Caudate nucleus (tissue), 63 donors: ENCODE measurements at places on chromosomes 5 and 9.
A peak's percentile ranks its signal among the peaks of the same experiment; 100 is the strongest.

DNA sequence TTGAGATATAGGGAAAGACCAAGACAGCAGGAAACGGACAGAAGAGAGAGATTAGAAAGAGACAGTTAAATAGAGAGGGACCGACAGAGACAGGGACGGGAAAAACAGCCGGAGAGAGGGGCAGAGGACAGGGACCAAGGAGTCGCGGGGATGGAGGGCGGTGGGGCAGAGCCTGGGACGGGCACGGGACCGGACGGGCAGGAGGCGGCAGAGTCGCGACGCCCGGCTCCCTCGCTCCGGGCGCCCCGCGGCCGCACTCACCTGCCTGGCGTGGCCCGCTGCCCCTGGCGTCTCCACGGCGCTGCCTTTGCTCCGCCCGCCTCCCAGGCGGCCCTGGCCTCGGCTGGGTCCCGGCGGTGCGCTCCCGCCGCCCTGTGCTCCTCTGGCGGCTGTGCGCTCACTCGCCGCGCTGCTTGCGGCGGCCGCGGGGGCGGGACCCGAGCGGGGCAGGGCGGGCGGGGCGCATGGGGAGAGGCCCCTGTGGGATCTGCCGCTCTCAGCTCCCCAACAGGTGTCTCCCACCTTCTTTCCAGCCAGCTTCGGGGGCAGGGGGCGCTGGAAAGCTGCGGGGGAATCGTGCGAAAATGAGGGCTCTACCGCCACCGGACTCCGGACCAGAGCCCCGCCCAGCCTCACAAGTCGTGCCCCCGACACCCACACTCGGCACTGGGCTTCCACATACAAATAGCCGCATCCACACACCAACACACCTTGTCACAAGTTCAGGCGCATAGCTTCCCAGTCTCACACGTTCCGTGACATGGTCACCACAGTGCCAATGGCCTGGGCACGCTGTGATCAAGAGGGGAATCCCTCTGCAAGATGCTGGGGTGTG is at the start of gene ARID3C:
Gene ARID3C, minus strand, starts transcription at position 411 of the 835 bp plus-strand sequence. CDS start 1,052 bp downstream, outside the sequence.
- DNase-seq = no peak

- no peak for DNase-seq
These were observed 93.3 kb downstream of the RAPGEF6 start for GRCh38 chr5:131541762-131542161.

GRCh38 chr9:115391168-115391825 is 273.3 kb upstream of the TNC start:
- DNase-seq = no peak

- no peak for DNase-seq
These were observed 43.6 kb downstream of the ROPN1L start for GRCh38 chr5:10485142-10485795.

GRCh38 chr5:58974083-58974482 is 391.2 kb downstream of the RAB3C start:
- DNase-seq = no peak

DNA sequence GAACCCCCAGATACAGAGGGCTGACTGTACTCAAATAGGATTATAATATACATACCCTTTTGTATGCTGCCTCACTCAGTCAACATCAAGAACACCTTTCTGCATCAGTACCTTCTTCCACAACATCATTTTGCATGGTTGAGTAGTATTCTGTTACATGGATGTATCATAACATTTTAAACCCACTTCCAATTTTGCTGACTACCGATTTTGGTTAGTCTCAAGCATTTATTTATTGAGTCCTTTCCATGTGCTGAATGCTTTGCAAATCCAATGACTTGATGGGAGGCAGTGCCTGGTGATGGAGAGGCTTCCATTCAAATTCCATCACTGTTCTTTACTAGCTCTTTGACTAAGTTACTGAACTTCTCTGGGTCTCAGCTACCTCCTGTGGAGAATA is 182.0 kb upstream of the KLF4 start:
- no peak for DNase-seq

- no peak for DNase-seq
These were observed 215.5 kb upstream of the RORB start for GRCh38 chr9:74281674-74282073.

- DNase-seq = no peak
These were observed 82.5 kb downstream of the UHRF2 start for GRCh38 chr9:6495466-6495865.

DNA sequence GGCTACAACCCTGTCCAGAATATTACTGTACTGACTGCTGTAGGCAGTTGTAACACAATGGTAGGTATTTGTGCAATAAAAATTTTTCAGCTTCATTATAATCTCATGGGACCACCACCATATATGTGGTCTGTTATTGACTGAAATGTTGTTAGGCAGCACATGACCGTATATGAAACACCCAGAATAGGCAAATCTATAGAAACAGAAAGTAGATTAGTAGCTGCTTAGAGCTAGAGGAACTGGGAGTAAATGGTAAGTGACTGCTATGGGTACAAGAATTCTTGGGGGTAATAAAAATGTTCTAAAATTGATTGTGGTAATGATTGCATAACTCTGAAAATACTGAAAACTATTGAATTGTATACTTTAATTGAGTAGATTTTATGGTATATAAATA is 185.7 kb downstream of the ESM1 start:
- no peak for DNase-seq

DNA sequence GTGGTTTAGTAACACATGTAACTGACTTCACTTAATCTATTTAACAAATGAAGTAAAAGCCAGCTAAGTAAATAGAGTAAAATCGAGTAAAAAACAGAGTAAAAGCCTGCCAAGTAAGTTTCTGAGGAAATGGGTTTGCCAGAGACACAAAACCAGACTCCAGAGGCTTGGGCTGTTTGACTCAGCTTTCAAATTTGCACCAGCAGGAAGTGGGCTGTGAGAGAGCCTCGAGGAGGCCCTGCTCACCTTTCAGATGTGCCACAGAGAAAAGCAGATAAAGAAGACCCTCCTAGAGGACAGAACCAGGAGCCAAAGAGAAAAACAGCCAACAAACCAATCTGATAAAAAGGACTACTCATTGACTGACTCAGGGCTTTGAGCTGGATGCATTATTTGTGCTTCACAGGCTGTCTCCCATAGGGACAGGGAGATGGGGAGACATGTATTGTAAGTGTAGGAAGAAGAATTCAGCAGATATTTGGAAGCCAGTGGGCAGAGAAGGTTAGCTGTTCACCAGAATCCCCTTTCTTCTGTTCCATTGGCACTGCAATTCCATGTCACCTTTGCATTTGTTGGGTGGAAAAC is 14.4 kb upstream of the AMACR start:
- no peak for DNase-seq

- peak; percentile 48 for DNase-seq
These were observed 208.4 kb downstream of the MEF2C start for GRCh38 chr5:88674356-88675167.

DNA sequence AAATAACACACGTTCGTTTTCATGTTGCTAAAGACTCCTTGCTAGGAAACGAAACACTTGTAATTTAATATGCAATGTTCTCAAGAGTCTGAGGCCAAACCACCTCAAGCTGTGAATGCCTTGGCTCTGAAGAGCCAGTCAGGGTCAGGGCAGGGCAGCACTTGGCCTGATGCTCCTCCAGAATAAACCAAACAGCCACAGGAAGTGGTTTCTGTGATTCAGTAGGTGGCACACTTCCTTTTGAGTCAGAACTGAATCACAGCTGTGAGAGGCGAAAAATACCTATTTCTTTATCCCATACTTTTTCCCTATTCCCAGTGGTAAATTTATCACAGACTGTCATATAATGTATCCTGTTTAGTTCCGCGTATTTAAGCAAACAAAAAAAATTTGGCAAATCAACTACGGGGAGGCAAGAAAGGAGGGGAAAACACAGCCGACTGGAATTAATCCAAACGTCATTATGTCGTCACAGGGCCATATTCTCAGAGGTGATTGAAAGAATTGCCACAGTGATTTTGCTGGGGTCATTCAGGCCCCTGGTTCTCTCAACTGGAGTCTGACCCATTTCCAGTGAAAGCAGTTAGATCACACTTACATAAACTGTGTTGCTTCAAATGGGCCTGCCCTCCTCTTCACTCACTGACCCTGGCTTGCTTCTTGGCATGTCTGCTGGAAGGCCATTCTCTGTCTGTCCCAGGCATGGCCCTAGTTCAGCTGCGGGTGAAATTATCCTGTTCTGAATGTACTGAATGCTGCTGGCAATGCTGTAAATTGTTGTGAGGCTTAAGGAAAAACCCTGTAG is 71.2 kb downstream of the ARRDC3 start:
- DNase-seq = no peak

DNA sequence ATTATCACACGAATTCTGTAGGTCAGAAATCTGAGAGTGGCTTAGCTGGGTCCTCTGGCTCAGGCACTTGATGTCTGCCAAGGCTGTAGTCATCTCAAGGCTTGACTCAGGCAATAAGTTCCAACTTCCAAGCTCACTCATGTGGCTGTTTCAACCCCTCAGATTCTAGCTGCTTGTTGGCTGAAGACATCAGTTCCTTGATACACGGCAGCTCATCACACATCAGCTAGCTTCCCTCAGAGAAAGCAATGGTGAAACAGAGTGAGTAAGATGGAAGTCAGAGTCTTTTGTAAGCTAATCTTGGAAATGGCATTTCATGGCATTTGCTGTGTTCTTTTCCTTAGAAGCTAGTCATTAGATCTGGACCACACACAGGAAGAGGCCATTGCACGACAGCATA is 204.2 kb upstream of the PTGER4 start:
- no peak for DNase-seq

DNA sequence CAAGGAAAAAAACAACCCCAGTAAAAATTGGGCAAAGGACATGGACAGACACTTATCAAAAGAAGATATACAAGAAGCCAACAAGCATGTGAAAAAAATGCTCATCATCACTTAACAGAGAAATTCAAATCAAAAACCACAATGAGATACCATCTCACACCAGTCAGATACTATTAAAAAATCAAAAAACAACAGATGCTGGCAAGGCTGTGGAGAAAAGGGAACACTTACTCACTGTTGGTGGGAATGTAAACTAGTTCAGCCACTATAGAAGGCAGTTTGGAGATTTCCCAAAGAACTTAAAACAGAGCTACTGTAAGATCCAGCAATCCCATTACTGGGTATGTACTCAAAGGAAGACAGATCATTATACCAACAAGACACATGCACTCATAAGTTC is 157.4 kb downstream of the EDIL3 start:
- no peak for DNase-seq

DNA sequence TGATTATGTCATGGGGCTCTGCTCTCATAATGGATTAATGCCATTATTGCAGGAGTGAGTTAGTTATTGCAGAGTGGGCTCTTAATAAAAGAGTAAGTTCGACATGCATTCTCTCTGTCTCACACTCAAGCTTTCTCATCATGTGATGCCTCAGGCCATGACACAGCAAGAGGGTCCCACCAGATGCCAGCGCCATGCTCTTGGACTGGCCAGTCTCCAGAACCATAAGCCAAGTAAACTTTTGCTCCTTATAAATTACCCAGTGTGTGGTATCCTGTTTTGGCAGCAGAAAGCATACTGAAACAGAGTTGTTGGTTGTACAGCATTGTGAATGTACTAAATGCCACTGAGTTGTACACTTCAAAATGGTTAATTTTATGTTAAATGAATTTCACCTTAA is 138.1 kb downstream of the MYO10 start:
- DNase-seq = no peak

DNA sequence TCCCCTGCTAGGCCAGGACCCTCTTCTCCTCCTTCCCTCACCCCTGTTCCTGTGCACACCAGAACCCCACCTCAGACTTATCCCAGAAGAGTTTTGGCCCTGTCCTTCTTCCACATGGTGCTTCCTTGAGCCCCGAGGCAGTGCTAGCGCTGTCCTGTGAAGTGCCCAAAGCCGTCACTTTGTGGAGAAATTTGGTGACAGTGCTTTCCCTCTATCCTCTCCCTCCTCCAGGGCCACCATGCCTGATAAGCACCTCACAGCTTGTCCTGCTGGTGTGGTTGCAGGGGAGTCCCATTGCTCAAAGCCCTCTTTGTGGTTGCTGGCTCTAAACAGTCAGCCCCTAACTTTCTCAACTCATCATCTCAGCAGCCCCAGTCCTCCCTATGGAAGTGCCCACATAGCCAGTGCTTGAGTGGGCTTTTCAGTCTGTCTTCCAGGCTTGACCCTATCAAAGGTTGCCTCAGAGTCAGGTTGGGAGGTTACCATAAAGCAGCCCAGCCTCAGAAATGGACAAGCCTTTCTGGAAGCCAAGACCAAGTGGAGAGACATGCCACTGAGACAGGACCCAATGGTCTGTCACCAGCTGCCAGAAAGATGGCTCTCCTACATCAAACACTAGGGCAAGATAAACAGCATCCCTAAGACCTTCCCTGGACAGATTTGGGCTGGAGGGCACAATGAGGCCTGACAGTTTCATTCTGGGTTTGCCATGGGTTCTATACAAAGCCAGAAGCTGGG is 18.0 kb downstream of the IGIP start:
- no peak for DNase-seq

DNA sequence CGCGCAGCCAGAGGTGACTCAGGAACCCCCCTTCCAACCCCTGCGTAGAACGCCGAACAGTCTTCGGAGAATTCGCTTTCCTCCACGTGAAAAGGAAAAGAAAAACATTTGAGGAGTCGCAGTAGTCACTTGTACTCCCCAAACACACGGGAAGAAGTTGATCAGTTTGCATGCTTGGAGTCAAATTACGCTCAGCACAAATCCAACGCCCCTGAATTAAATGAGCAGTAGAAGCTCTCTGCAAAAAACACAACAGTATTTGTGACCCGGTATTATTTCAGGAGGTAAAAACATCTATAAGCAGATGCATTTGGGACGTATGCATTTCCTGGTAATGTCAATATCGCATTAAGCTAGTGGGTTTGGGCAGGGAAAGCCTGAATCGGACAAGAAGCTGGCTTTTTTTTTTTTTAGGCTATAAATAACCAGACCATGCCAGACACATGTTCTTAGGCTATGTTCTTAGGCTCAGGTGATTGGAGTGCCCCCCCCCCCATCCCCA is 854 bp upstream of the ARL15 start:
- DNase-seq = no peak

DNA sequence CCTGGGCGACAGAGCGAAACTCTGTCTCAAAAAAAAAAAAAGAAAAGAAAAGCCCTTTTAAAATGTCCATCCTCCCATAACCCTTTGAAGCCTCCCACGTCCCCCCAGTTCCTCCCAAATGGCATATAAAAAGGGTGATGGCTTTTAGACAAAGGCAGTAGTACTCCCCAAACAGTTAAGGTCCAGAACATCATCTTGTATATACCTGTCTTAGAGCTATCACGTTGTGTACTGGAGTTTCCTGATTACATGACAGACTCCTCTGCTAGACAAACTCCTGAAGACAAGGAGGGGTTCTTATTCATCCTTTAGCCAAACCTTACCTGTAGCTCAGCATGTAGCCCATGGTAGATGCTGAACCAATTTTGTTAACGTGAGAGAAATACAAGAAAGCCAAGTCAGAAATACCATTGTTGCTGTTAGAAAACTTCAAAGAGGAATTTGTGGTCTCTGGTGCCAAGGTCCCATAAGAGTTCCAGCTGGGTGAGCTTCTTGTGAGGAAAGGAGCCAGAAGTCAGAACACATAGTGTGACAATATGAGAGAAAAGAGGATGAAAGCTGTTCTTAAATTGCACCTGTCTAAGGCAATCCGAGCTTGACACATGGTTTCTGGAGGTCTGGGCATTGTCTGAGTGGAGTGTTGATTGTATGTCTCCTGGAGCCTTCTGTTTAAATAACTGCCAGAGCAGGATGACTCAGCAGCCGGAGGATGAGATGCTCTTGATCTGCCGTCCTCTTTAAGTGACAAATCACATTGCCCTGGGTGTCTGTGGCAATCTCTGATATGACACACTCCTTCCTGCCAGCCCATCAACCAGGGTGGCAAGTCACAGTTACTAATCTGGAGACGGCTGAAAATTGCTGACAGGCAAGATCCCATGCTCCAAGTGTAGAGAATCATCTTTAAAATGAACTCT is 69.1 kb downstream of the ARRDC3 start:
- peak; percentile 63 for DNase-seq
